Iris pigment epithelial cell (primary cell): ENCODE measurements at places on chromosomes 2 and 18.

- no peak for DNase-seq
Observed at GRCh38 chr2:105755895-105756294, 11.2 kb downstream of the NCK2 start.

GRCh38 chr2:99698896-99699295 lies 209.1 kb upstream of the REV1 start:
- DNase-seq: peak; percentile 16

GRCh38 chr2:72745679-72746368 lies 80.0 kb downstream of the EXOC6B start:
- DNase-seq: peak; percentile 78

GRCh38 chr2:174753038-174753633 lies 11.1 kb downstream of the CHRNA1 start:
- no peak for DNase-seq

- peak; percentile 96 for DNase-seq
Observed at GRCh38 chr18:400456-400855, 100.0 kb downstream of the COLEC12 start.

GRCh38 chr2:216354306-216354705 lies 18.0 kb downstream of the MARCHF4 start:
- DNase-seq: no peak

DNA sequence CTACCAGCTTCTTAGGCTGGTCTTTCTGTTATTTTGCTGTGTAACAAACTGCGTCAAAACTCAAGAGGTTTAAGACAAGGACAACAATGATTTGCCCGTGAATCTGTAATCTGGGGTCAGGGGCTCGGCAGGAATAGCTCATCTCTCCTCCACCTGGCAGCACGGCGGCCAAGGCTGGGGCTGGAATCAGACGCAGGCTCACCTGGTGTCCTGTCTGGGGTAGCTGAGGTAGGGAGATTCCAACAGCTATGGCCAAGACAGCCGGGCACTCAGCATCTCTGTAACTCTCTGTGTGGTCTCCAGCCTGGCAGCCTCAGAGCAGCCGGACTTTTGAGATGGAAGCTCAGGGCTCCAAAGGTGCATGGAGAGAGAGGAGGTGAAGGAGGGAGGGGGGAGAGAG lies 42.3 kb downstream of the DNER start:
- no peak for DNase-seq

GRCh38 chr2:67108231-67108630 lies 288.9 kb upstream of the ETAA1 start:
- no peak for DNase-seq

GRCh38 chr2:152019732-152020131 lies 79.1 kb downstream of the CACNB4 start:
- no peak for DNase-seq

DNA sequence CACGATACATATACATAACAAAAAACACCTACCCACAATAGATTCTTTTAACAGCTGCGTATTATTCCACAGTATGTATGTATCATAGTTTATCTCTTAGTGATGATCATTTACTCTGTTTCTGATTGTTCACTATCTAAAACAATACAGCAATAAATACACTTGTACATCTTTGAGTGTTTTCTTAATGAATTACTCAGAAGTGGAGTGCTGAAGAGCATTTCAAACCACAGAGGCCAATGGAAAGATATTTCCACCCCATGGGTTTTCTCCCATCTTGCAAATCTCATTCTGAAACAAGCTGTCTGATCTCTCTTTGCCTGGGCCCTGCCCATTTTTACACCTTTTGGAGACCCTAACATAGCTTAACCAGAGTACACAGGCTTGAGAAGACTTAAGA lies 113.8 kb upstream of the KLF7 start:
- DNase-seq: no peak

GRCh38 chr18:58216071-58216481 lies 172.1 kb downstream of the NEDD4L start:
- no peak for DNase-seq

GRCh38 chr2:239051891-239052445 lies 204.1 kb downstream of the TWIST2 start:
- DNase-seq: no peak

DNA sequence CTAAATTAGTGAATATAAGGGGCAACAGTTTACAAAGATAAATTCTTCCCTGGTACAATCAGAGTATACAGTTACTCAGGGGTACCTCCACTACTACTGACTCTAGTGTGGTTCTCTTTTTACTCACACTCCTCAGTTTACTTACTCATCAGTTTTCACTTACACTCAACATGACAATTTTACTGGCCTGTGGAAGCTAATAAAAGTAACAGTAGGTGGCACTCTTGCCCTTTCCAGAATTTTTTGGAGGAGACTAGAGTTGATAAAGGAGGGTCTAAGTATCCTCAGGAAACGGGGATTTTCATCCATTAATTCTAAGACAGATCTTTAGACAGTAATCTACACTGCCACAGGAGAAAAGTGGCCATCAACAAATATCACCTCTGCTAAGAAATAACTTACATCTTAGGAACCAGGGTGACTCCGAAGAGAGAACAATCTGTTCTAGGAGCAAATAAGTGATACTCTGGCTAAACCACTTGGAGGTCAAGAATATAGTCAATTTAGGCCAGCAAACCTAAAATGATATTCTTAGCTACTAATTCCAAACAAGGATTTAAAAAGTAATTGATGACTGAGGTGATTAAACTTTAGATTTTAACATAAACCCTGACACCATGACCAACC lies 61.3 kb downstream of the ATL2 start:
- DNase-seq: peak; percentile 55

DNA sequence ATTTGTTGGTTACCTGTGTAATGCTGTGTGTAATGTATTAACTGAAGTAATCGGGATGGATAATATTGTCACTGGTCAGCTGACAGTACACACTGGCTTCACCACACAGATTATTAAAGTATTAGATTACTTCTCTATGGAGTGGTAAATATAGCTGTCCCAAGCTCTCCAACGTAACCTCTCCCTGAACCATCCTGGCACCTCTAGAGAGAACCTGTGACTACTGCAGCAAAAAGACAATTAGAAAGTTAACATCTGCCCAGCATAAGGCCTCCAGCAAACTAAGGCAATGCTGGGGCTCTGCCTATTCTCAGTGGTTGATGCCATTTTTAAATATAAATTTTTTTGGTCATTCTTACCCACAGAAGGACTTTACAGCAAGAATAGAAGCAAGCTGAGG lies 351.3 kb downstream of the GPD2 start:
- no peak for DNase-seq

DNA sequence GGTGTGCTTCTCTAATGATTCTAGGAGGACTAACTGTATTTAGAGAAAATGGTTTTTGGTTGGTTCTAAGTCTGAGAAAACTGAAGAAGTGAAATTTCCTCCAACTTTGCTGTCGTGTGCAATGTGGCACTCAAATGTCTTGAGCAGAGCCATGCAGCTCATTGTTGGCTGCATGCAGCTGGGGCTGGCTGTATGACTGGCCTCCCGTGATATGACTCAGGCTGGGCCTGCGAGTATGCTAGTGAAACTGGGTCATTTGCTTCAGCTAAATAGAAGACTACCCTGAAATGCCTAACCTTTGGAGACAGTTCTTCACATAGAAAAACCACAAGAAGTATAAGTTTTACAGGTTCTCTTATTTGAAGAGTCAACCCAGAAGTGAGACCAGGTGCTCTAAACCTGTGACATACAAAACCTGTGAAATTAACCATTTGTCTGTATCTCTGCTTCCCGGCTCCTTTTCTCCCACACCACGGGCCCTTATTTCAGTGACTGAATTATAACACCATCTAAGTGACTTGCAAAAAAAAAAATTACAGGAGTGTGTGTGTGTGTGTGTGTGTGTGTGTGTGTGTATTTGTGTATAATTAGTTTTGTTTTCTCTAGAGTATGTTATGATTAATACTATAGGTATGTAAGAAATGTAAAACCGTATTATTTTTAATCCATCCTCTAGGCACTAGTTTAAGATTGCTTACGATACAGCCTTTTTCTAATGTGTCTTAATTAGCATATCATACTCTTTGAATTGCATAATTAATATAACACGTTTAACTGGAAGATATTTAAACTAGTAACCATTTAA lies 15.9 kb downstream of the POLI start:
- DNase-seq: peak; percentile 91

DNA sequence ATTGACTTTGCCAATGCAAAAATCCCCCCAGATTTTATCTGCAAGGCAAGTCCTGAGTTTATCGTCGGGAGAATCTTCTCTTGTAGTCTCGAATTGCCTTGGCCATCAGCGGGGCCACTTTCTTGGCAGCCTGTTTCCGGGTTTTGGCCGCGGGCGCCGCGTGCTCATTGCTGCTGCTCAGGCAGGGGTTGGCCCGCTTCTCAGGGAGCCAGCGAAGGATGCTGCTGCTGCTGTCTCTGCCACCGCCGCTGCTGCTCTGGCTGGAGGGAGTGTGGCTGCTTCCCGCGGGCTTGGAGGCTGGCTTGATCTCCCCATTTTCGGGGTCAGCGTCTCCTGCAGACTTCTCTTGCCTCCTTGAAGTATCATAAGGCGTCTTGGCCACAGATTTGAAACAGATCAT lies 2.5 kb downstream of the ELOA2 start:
- no peak for DNase-seq

- no peak for DNase-seq
Observed at GRCh38 chr2:127193164-127193966, 26.7 kb downstream of the CYP27C1 start.

DNA sequence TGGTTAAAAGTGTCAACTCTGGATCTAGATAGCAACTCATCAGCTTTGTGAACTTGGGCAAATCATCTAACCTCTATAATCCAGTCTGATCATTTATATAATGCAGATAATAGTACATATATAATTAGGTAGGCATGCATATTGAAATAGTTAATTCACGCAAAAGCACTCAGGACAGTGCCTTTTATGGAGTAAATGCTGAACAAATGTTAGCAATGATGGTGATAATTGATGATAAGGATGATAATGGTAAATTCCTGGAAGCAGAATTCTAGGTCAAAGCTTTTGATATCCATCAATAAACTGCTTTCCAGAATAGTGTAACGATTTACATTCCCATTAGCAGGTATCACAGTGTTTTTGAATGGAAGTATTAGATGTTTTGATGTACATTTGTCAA lies 59.7 kb upstream of the CYP26B1 start:
- no peak for DNase-seq

- DNase-seq: no peak
Observed at GRCh38 chr18:35715139-35715538, 133.6 kb downstream of the GALNT1 start.

DNA sequence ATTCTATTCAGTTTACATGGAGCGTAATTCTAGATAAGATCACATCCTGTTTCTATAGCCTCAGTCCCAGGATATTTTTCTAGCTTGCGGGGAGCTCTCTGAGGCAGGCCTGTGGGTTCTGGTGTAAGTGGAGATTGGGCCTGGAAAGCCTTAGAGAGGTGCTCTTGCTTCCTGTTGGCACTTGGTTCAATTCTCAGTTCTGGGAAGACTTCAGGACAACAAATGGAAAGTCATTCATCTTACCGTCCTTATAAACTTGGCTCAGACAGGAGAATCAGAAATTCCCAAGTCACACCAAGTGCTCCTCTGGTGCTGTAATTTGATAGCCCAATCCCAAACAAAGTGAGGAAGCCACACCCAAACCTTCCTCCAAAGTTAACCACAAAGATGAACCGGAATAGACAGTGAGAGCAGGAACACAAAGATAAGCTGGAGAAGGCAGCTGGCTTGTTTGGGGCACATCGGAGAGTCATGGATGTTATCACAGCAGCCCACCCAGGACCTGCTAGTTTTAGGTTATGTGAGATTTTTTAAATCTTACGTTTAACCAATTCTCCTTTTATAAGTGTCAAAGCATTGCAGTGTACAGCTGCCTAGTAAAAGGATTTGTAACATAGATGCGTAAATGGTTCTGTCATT lies 144.3 kb upstream of the MAP3K20 start:
- DNase-seq: peak; percentile 68

DNA sequence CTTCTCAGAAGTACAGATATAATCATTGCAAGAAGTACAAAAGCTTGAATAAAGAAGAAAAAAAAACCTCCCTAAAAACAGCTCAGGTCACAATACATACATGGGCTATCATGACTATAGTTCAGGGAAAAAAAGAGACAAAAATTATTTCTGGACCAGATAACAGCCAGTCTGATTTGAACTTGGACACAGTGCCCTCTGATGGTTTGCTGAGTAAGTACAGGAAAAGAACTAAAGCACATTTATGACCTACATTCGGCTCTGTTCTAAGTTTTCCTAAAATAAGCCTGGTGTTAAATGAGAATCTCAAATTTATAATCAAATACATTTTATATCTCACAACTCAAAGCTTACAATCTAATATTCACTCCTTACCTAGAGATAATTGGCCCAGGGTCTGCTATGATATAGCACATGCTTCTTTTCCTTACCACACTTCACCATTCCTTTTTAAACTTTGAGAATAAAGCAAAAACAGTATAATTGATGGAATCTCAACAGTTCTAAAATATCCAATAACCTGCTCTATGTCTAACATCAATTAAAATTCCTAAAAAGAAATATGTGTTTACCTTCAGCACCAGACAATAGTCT lies 81.1 kb downstream of the RAPH1 start:
- peak; percentile 72 for DNase-seq

DNA sequence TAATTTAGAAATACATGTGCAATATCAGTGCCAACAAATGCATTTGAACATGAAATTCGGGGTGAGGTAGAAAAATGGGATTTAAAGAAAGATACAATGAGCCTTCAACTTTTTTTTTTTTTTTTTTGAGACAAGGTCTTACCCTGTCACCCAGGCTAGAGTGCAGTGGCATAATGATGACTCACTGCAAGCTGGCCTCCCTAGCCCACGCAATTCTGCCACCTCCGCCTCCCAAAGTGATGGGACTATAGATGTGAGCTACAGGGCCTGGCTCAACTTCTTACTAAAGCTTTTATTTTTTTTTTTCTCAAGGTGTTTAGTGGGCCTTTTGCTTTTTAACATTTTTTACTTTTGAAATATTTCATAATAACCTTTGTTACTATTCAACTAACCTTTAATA lies 365.6 kb downstream of the LRRTM4 start:
- no peak for DNase-seq

- no peak for DNase-seq
Observed at GRCh38 chr2:50602636-50603327, 429.1 kb downstream of the NRXN1 start.

DNA sequence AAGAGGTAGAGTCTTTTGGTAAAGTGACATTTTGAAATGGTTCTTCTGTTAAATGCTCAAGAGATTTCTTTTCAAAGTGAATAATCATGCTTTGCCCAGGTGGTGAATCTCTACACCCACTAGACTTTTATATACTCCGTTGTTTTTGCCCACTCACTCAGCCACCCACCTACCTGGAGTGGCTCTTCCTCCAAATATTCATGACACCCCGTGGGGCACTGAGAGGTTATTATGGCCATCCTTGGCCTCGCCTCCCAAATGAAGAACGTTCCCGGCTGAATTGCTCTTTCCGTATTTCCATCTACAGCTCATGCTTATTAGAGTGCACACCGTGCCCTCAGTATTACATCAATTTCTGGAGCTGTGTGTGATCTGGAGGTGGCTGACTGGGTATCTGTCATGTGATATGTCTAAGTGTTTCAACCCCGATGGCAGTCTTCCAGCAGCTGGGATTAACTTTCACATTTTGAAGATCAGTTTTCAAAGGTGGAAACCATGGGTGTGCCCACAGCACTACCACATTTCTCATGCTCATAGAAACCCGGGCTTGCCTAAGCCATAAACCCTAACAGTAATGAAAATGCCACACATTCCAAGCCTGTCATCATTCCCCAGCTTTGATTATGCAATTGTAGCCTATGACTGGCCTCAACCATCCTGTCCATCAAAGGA lies 406.6 kb upstream of the MMADHC start:
- DNase-seq: peak; percentile 92

- no peak for DNase-seq
Observed at GRCh38 chr2:175393851-175394250, 212.3 kb upstream of the ATP5MC3 start.
